Stimulated activated CD8-positive, alpha-beta memory T cell treated with anti-CD3 and anti-CD28 coated beads, Interleukin-4, amount 100 ng/mL, for 1 hour (primary cell): ENCODE measurements at places on chromosomes 1 and 21.

DNA sequence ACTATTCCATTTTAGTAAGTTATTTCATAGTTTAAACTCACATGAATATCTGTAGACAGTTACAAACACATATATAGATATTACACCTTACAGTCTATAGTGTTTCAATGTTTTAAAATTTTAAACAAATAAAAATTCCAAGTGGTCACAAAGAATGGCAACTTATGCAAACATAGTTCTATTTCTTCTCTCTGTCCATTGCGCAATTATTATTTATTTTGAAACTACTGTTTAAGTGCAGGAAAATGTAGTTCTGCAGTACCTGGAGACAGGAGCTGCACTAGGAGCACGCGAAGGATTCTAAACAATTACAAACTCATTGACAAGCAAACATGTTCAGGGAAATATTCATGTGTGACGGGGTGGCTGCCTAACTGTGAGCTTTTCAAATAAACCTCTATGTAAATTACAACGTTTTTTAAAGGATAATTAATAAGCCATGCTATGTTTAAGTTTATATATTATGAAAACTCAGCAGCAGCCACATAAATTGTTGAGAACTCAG, 312.0 kb upstream of the DUSP10 start:
- no peak for DNase-seq

GRCh38 chr1:10063878-10064277, 31.1 kb downstream of the UBE4B start:
- DNase-seq, result no peak

DNA sequence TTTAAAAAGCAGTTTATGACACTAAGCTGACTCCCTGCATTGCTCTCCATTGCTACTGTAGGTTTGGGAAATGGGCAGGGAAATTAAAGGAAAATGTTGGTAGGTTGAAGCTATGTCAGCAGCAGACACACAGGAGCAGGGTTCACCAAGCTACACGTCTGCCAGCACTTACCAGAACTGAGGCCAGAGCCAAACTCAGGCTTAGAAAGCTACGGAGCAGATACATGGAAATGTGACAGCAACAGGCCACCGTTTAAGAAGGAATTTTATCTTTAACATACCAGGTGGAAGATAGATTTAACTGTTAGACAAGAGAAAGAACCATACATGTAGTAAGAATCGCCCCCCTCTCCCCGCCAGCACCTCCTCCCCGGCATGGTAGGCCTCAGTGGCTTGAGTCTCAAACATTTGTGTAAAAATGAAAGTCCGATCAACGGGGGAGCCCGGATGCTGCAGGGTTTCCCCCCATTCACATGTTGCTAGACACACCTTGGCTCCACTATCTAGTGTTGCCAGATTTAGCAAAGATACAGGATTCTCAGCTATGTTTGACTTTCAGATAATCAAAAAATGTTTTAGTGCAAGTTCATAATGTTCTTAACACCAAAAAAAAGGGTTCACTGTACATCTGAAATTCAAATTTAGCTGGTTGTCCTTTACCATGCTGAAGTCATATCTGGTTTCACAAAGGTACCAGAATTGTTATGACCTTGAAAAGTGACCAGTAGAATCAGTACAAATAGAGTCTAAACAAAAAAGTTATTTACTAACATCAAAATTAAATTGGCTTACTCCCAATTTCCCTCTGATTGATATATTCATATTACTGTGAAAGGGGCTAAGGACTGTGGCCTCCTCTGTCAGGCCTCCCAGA, 6.7 kb downstream of the OR2T11 start:
- no peak for DNase-seq

DNA sequence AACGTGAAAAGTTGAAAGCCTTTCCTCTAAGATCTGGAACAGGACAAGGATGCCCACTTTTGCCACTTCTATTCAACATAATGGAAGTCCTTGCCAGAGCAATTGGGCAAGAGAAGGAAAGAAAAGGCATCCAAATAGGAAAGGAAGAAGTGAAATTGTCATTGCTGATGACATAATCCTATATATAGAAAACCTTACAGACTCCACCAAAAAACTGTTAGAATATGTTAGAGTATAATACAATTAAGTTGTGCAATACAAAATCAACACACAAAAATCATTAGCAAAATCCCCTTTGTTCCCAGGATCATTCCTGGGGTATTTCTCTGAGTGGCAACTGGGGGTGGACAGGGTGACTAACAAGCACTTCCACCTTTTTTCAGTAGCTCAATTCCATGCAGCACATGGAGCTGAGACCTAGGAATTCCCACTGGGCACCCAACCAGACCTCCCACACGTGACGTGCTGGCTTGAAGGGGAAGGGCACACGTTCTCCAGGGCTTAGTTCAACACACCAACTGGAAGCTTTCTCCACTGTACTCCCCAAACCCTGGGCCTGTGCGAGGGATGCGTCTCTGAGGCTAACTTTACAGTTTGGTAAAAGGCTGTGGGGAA, 9.6 kb downstream of the STUM start:
- DNase-seq, result no peak

DNA sequence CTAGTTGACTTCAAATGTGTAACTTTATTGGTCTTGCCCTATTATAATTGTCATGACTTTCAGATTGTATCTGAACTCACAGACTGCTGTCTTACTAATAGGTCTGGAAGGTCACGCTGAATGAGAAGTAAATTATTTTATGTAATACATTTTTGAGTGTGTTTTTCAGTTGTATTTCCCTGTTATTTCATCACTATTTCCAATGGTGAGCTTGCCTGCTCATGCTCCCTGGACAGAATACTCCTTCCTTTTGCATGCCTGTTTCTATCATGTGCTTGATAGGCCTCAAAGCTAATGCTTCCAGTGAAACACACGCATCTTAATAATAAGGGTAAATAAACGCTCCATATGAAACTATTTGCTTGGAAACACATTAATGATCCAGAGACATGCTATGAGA, 7.3 kb downstream of the RGS4 start:
- DNase-seq, result no peak
